ENCODE measurements at places on chromosomes 1 and 21. TPM values are rescaled to one million over a fixed set of nuclear protein-coding genes. Genes with fewer than 3 reads are reported as not detected.
A peak's percentile ranks its signal among the peaks of the same experiment; 100 is the strongest.

- no peak overlapping the region for H3K27ac ChIP-seq
- no peaks in the 10 kb centered on the region for H3K4me1 ChIP-seq
- DNase-seq = peak; percentile 52
- no peaks in the 10 kb centered on the region for H3K27me3 ChIP-seq
- H3K36me3 ChIP-seq = no peaks in the 10 kb centered on the region
These were observed 23.9 kb downstream of the ACOT11 start for GRCh38 chr1:54571803-54572541.

DNA sequence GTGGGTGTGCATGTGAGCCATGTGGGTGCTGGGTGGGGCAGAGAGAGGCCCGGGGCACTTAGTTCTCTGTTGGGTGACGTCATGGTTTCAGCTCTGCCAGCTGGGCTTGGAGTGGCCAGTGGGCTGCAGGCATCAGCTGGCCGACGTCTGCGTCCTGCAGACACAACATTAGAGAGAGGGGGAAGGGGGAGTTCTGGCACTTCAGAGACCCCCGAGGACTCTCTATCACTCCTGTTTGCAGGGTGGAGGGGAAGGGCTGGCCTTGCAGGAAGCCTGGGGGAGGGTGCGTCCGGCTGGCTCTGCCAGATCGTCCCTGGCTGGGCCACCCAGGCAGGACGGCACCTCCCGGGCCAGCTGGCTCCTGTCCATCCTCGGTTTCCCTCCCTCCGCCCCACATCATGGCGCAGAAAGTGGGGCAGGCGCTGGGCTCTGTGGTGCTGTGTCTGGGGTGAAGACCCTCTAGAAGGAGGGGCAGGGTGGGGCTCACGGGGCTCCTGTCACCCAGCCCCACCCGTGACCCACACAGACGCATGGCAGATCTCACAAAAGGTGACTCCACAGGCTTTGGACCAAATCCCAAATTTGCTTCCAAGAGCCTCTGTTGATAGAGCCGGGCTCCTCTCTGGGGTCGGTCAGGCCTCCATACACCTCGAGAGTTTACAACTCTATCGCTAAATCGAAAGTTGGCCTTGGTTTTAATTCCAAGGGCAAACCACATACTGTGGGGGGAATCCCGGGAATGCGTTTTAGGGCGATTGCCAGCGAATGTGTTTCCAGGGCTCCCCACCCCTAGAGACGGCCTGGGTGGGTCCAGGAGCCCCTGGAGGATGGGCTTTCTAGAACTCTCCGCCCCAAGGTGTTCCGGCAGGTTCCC is 73.4 kb upstream of the TTC34 start:
- H3K4me1 ChIP-seq = no peaks in the 10 kb centered on the region
- no peaks in the 10 kb centered on the region for H3K36me3 ChIP-seq
- H3K4me3 ChIP-seq = no peak overlapping the region
- no peak overlapping the region for H3K27ac ChIP-seq

DNA sequence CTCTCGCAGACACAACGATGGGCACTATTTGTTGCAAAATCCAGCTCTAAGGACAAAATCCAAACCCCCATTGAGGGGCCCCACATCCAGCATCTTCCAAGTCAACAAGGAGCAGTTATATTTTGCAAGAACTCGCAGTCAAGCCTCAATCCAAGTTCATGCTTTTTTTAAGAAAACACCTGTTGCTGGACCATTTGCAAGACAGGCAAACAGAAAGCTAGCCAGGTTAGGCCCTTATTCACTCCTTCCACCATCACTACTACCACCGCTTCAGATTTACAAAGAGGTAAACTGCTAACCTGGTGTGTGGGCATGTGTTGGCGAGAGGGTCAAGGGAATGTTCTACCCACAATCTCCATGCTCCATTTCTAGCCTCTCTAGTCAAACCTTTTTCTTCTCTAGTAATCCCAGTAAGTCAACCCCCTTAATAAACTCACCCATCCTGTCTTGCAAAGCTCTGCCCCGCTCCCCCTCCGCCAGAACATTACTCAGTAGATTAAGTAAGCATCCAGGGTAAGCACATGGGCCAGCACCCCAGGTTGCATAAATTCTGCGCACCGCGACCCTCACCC is 703 bp downstream of the ERI3 start:
- H3K4me1 ChIP-seq = peaks cover 15% of the 10 kb centered on the region
- H3K27ac ChIP-seq = peak overlapping the region; percentile 82
- no peak for DNase-seq

DNA sequence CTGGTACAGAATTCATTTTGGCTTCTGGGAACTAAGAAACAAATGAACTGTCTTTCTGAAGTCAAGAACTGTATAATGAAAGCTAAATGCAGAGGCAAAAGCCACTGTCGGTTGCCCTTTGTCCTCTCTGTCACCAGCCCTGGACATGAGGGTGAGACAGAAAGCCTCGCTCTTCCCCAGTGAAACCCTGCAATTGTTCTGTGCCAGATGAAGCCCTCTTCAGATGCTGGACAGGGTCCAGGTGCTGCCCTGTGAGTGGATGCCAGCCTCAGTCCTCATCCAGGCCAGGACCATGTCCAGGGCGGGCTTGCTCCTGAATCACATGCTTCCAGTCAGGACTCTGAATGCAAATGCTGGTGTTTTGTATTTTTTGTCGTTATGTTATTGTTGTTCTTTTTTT is 138.7 kb downstream of the RUNX1 start:
- peaks cover 12% of the 10 kb centered on the region for H3K4me1 ChIP-seq
- H3K27me3 ChIP-seq = peaks cover 3% of the 10 kb centered on the region
- H3K4me3 ChIP-seq = no peak overlapping the region

DNA sequence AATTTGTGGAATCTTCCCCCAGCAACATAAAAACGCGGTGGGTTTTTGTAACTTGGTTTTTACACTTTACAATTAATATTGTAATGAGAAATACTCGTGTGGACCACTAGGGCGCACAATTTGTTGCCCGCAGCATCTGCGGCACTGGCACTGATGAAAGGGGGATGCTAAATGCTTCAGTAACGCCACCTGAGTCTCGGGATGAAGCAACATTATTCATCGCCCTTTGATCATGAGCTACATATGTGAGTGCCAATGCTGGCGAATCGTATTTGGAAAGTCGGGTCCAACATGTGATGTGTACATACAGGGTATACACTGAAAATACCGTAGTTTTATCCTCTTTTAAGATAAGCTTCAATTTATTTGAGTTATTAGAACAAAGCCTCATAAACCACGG is 34.2 kb upstream of the COX20 start:
- peak; percentile 87 for DNase-seq
- H3K4me1 ChIP-seq = no peaks in the 10 kb centered on the region
- H3K36me3 ChIP-seq = no peaks in the 10 kb centered on the region
- H3K4me3 ChIP-seq = no peak overlapping the region
- no peaks in the 10 kb centered on the region for H3K27me3 ChIP-seq
- no peak overlapping the region for H3K27ac ChIP-seq

GRCh38 chr1:33337441-33337840 is 16.5 kb upstream of the A3GALT2 start:
- no peak overlapping the region for H3K4me3 ChIP-seq
- H3K27ac ChIP-seq = peak overlapping the region; percentile 96
- peaks cover 95% of the 10 kb centered on the region for H3K4me1 ChIP-seq
- DNase-seq = no peak

DNA sequence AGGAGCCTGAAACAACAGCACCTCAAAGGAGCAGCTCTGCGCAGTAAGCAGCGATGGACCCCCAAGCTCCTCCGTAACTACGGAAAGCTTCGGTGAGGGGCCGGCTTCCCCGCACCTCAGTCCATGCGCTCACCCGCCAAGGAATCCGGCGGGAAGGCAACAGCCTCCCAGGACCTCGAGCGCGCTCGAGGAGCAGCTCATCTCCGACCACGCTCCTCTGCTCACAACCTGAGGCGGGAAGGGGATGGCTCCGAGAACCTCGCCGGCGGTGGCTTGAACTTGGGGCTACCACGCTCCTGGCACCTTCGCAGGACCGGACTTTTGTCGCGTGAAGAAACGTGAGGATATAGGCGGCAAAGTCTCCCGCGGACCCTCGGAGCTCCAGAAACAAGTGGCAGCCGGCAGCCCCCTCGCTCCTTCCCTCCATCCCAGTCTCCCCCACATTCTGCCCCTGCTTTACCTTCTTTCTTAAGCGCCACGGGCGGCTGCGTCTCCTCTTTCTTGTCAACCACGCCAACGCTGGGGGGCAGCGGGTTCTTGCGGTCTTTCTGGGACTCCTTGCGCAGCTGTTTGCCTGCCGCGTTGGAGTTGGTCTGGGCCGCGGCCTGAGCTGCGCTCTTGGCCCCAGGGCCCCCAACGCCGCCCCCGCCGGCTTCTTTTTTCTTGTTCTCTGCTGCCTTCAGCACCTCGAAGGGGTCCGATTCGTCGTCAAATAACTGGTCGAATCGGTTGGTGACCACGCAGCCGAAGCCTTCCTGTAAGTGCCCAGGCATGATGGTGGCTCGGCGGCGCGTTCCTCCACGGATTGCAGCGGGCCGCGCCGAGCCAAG is 459 bp downstream of the SERBP1 start:
- H3K27me3 ChIP-seq = no peaks in the 10 kb centered on the region
- peaks cover 16% of the 10 kb centered on the region for H3K36me3 ChIP-seq
- peaks cover 24% of the 10 kb centered on the region for H3K4me1 ChIP-seq
- no peak for DNase-seq
- peak overlapping the region; percentile 97 for H3K4me3 ChIP-seq

GRCh38 chr21:45130324-45130774 is 56.0 kb downstream of the ADARB1 start:
- H3K27ac ChIP-seq = peak overlapping the region; percentile 83
- H3K4me1 ChIP-seq = peaks cover 37% of the 10 kb centered on the region

DNA sequence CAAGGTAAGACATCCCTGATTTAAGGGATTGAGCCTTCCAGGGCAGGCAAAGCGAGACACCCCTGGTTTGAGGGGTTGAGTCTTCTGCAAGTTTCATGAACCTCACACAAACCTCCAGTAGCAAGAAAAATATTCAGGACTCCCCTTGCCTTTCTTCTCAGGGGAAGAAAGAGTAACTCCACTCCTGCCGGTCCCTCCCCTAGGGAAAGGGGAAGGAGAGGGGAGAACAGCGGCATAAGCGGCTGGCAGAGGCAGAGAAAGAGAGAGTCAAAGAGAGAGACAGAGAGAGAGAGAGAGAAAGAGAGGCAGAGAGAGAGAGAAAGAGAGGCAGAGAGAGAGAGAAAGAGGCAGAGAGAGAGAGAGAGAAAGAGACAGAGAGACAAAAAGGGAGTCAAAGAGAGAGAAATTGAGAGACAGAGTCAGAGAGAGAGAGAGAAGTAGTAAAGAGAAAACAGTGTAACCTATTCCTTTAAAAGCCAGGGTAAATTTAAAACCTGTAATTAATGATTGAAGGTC is 29.5 kb upstream of the CBR3 start:
- H3K27me3 ChIP-seq = peaks cover 39% of the 10 kb centered on the region
- H3K36me3 ChIP-seq = no peaks in the 10 kb centered on the region
- no peak for DNase-seq
- no peak overlapping the region for H3K27ac ChIP-seq

Gene FCER1G
- 0.29 TPM for total RNA-seq

Gene MROH7
- 0.36 TPM for total RNA-seq

Gene ZC3H11A
- 109 TPM for total RNA-seq

Gene SLC5A9
- total RNA-seq = not detected
